ENCODE measurements at places on chromosomes 1 and 21. TPM values are rescaled to one million over a fixed set of nuclear protein-coding genes. Genes with fewer than 3 reads are reported as not detected.

DNA sequence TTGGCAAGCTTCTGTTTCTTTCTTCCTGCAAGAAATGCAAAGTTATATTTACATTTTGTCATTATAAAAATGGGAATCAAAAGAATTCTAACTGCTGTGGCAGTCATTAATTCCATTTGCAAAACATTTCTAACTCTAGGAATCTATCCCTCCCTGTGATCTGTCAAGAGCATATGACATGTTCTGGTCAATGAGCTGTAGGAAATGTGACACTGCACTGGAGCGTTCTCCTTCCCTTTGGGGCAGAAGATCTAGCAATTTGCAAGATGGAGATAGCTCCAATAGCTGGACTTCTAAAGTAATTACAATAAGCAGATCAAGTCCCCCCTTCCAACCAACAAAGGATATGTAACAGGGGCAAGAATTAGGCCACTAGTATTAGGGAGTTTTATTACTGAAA lies 6.3 kb downstream of the TOMM20 start:
- no peak for DNase-seq

GRCh38 chr1:13754510-13755103 lies 54.6 kb downstream of the PRDM2 start:
- DNase-seq: no peak

DNA sequence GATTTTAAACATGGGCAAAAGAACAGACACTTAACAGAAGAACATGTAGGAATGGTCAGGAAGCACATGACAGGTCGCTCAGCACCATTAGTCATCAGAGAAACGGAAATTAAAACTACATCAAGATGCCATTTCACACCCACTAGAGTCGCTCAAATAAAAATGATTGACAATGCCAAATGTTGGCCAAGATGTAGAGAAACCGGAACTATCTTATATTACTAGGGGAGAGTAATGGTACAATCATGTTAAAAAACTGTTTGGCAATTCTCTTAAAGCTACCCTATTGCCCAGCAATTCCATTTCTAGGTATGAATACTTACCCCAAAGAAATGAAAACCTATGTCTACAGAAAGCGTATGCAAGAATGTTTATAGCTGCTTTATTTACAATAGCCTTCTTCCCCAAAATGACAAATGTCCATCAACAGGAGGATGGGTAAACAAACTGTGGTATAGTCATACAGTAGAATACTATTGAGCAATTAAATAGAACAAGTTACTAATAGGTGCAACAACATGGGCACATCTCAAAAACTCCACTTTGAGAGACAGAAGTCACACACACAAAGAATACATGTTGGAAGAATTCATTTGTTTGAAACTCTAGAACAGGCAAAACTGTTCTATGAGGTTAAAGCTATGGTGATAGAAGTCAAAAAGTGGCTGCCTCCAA lies 92.8 kb downstream of the ETS2 start:
- DNase-seq: no peak

Gene ZYG11A
- 0.23 TPM for total RNA-seq

All from ureter (tissue), 1 donor.